Osteocyte (in vitro differentiated cells): ENCODE measurements at places on chromosomes 11 and 22.

DNA sequence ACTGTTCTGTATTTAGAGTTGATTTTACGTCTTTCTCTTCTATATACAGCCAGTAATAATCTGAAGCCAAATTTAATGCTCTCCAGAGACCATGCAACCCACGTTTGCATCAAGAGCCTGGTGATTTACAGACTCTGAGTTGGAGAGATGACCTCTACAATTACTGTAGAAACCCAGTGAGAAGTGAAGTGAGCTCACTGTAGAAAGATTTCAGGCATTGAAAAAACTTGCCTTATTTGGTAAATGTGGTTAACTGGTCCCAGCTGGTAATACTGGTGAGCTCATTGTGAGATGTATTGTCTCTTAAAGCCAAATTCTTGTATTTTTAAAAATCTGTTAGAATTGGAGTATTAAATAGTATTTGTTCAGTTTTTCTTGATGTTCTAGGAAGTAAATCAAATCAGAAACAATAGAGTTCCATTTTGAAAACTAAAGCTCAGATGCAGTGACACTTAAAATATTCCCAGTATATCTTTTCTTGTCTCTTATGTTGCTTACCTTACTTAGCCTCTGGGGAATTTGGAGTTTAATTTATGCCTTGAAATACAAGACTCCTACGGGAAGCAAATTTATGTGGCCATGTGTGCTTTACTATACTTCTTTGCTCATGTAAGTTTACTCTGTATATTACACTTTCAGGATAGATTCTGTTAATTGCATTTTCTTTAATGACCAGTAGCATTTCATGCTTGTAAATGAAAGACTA, 189.9 kb downstream of the ARHGAP42 start:
- DNase-seq, result no peak

DNA sequence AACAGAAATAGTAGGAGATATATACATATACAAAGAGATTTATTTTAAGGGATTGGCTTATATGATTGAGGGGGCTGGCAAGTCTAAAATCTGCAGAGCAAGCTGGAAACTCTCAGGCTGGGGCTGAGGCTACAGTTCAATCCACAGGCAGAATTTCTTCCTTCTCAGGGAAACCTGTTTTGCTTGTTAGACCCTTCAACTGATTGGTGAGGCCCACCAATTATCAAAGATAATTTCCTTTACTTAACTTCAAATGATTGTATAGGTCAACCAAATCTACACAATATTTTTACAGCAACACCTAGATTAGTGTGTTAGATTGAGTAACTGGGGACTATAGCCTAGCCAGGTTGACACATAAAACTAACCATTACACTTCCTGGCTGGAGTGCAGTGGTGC, 4.7 kb upstream of the PLEKHB1 start:
- no peak for DNase-seq

GRCh38 chr11:11977206-11977938, 31.1 kb downstream of the DKK3 start:
- peak; percentile 90 for DNase-seq

GRCh38 chr11:62539238-62539925, 7.2 kb downstream of the AHNAK start:
- peak; percentile 92 for DNase-seq

- no peak for DNase-seq
These were observed 228.3 kb upstream of the PITPNB start for GRCh38 chr22:28147401-28147800.

DNA sequence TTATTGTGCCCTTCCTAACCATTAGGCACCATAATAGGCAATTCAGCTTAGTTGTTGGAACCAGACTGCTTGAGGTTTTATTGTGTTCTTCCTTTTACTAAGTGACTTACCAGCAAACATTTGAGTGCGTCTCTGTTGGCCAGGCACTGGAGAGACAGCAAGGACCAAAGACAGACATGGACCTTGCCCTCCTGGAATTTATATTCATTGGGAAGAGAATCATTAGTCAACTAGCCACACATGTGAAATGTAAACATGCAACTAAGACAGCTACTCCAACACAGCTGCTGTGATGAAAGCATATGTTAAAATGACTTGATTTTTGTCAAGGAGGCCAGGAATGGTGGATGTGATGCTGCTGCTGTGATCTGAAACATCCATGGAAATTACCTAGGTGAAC, 106.4 kb downstream of the TRAF6 start:
- no peak for DNase-seq

GRCh38 chr11:6273188-6273587, 13.6 kb downstream of the CCKBR start:
- no peak for DNase-seq

- DNase-seq, result no peak
These were observed 52.9 kb upstream of the GUCY1A2 start for GRCh38 chr11:107071129-107071528.

- peak; percentile 54 for DNase-seq
These were observed 167.9 kb upstream of the B3GAT1 start for GRCh38 chr11:134579724-134580609.

DNA sequence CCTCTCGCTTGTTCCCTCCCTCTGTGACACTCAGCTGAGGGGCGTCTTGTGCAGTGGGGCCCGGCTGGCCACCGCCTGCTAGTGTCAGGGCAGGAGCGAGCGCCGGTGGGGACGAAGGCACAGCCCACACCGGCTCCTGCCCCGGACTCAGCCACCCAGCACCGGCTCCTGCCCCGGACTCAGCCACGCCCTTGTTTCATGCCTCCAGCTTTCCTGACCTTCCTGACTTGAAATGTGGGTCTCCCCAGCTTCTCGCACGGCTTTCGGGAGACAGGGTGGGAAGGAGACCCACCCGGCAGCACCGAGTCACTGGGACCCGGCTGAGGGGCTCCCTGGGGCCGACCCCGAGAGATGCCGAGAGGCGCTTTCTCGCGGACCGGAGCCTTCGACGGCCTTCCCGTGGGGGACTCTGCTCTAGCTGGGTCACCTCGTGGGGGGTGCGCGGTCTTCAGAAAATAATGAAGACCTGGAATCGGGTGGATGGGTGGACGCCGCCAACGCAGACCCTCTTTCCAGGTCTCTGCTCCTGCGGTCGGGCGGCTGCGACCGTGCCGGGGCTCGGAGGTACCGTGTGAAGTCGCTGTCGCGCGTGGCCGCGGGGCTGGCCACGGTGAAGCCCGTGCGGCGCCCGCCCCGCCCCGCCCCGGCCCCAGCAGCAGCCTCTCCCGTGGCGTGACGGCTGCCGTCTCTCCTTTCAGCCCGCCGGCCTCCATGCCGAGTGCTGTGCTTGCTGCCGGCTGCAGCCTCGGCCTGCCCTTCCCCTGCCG, 10.2 kb downstream of the GLB1L2 start:
- DNase-seq, result peak; percentile 82

DNA sequence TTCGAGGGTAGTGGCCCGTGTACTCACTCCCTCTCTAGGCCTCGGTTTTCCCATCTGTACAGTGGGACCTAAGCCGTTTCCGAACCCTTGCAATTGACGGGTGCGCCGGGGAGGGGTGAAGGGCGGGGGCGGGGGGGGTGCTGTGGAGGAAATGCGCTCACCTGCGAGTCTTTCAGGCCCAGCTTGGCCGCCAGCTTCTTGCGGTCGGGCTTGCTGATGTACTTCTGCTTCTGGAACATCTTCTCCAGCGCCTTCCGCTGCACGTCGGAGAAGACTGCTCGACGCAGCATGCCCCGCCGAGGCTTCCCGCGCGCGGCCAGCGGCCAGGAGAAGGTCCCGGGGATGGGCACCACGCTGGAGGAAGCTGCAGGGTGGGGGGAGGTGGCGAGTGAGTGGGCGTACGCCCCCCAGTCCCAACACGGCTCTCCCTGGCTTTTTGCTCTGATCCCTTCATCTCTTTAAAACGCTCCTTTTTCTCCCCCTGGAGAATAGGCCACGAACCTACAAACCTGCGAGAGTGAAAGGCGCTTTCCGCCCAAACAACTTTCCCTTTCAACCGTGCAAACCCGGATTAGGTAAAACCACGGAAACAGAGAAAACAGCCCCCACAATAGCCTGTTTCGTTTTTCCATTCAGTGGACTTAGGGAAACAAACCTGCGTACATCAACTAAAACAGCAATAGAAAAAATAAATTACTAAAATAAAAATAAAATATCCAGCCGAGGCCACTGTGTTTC, 3.2 kb downstream of the DBX1 start:
- no peak for DNase-seq

- DNase-seq, result no peak
These were observed 1.4 kb upstream of the PIWIL3 start for GRCh38 chr22:24775769-24776492.

DNA sequence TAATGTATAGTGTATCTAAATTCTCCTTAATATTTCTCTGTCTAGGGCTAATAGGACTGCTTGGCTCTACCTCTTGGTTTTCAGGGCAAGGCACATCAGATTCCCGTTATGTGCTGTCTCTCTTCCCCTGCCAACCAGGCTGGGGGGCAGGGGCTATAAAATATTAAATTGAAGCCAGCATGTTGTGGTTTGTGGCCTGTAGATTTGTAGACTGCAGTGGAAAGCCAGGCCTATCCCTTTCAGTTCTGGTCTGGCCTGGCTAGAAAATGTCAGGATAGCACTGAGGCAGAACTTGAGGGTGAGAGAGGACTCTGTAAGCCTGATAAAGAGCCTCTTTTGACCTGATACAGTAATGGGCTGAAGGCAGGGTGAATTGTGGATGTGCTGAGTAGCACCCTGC, 14.4 kb upstream of the GRK2 start:
- no peak for DNase-seq

DNA sequence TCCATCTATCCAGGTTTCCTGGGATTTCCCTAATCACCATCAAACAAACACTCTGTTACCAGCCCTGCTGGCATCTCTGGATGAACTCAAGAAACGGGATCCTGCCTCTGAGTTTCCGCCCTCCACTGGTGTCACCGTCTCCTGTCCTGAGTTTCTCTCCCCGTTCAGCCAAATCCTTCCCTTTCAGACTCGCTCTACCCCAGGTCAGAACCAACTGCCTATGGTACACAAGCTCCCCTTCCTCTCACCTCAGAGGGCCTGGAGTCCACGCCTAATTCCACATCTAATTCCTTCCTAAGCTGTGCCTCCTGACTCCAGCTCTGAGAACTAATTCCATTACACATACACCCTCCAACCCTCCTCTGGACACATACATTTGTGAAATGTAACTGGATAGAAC, 96.1 kb downstream of the SHANK2 start:
- peak; percentile 48 for DNase-seq

- no peak for DNase-seq
These were observed 43.3 kb upstream of the EP300 start for GRCh38 chr22:41048791-41049717.

DNA sequence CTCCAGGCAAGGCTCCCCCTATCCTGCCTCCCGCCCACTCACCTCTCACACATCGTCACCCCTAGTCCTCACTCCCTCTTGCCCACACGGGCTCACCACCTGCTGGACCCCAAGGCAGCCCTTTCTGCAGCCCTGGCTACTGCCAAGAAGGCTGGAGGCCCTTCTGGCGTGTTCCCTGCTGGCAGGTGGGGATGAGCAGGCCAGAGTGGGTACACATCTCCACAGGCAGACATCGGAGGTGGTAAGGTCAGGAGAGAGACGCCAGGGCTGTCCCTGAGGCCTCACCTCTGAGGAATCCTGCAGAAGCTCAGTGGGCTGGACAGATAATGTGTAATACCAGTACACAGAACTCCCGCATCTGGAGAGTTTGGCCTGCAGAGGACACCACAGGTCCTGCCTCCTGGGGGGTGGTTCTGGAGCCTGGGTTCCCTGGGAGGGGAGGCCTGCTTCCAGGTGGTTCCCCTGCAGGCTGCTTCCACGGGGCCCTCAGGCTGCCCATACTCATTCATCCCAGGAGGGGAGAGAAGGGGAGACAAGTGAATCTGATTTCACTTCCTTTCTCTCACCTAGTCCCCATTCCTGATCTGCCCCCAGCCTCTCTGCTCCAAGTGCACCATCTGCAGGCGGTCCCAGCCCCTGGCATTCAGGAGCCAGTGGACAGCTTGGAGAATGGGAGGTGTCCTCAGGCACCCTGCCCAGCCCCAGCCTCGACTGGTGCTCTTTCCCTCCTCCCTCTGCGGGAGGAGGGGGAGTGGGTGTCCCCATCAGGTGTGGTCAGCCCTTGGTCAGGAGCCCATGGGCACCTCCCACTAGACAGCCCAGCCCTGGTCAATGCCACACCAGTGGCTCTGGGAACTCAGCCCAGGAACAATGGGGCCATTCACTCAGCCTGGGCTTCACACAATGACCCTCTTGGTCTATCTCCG, 6.1 kb upstream of the CHST1 start:
- DNase-seq, result no peak

DNA sequence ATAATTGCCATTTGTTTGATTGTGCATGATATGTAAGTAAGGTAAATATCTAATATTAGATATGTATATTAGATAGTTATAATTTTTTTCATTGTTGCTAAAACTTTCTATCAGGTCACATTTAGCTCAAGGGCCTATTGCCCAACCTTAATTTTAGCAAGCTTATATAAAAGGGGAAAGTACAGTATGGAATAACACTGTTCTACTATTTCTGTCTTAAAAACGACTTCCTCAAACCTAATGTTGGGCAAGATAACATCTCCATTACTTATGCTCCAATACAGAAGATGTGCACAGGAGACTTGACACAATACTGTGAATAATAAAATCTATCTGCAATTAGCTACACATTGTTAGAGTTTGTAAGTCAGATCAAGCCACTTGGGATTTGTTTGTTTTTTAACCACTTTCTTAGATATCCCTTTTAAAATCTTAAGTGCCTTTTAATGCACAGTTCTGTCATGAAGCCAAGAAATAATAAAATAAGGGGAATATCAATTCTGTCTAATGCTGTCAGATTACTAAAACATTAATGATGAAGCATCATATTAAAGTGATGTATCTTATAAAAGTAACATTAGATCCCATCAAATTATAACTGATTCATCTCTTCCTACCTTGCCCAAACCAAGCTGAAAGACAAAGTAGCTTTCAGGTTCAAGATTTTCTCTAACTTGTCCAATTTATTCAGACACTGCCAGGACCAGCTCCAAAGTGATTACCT, 98.1 kb downstream of the SIK3 start:
- DNase-seq, result no peak

- no peak for DNase-seq
These were observed 14.1 kb downstream of the PTPRJ start for GRCh38 chr11:47994417-47994816.

GRCh38 chr11:10979529-10979928, 121.7 kb upstream of the ZBED5 start:
- no peak for DNase-seq

- DNase-seq, result no peak
These were observed 3.0 kb upstream of the CEND1 start for GRCh38 chr11:792873-793272.

DNA sequence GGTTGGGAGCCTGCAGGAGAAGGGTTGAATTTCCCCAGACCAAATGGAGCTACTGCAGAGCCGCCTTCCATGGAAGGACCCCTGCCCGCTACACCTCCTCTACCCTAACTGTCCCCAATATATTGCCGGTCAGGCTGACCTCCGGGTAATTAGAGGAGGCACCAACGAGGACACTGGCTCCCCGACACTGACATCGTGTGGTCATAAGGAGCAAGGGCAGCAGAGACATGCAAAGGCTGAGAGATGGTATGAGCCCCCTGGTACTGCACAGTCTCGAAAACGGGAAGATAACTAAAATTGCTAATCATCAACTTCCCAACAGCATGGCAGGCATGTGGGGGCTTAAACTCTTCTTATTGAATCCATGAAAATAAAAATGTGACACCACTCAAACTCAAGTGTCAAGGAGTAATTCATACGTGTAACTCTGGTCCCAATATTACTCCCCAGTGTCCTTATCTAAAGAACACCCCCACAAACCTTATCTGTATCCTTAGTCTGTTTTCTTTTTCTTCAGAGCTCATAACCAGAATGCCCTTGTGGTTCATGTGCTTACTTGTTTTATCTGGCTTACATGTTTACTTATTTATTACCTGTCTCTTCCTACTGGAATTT, 4.4 kb downstream of the CAVIN3 start:
- DNase-seq, result no peak

GRCh38 chr11:93392867-93393266, 62.3 kb downstream of the DEUP1 start:
- DNase-seq, result no peak

GRCh38 chr11:57311109-57311936, 13.4 kb downstream of the TNKS1BP1 start:
- DNase-seq, result peak; percentile 94
